ENCODE measurements at places on chromosomes 6 and 20. TPM values are rescaled to one million over a fixed set of nuclear protein-coding genes. Genes with fewer than 3 reads are reported as not detected.

BCAS4 gene
- 17.6 TPM for total RNA-seq

RNF182 gene
- total RNA-seq = 6.1 TPM

TREM1 gene
- not detected for total RNA-seq

PDE10A gene
- total RNA-seq = 1.6 TPM

HTR1B gene
- 0.31 TPM for total RNA-seq

GRCh38 chr20:33679758-33680485 lies 5.7 kb upstream of the NECAB3 start:
- peak; percentile 40 for DNase-seq

- DNase-seq = no peak
Observed at GRCh38 chr6:129451187-129451586, 258.8 kb downstream of the ARHGAP18 start.

- peak; percentile 69 for DNase-seq
Observed at GRCh38 chr20:2397595-2398145, 17.0 kb downstream of the TGM6 start.

DNA sequence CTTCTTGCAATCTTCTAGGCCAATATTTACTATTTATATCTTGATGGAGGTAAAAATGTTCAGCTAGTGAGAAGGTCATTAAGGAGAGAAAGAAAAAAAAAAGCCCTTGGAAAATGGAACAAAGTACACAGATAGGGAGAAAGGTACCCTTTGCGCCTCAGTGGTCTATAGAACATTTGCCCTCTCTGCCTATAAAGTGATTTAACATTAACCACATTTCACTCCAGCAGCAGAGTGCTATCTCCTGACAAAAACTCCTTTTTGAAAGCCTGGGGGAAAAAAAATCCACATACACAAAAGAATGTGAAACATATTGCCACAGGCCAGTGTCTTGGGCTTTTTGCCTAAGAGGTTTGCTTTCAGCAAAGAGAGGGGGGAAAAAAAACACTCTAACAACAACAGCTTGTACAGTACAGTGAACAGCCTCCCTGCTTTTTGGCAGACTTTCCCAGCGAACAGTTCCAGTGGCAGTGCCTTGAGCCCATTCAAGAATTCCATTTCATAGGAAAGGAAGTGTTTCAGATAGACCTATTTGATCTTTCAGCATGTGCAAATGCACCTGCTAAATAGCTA lies 695 bp downstream of the ARHGAP18 start:
- no peak for DNase-seq

DNA sequence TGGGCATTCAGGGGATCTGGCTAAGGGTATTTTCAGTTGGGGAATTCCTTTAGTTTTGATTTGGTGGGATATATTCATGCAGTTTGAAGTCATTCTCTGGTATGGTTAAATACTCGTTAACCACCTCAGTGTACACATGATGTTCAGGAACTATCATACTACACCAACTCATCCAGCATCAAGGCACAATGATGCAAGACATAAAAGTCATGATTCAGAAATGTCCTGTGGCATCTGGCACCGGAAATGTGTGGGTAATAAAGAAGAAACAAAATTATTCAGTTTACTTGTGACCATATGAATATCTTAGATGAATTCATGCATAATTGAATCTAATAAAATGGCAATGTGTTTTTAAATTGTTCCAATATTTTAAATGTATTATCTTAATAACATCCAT lies 129.0 kb upstream of the BMP5 start:
- DNase-seq = no peak

GRCh38 chr6:154509421-154510143 lies 903 bp downstream of the CNKSR3 start:
- peak; percentile 71 for DNase-seq

DNA sequence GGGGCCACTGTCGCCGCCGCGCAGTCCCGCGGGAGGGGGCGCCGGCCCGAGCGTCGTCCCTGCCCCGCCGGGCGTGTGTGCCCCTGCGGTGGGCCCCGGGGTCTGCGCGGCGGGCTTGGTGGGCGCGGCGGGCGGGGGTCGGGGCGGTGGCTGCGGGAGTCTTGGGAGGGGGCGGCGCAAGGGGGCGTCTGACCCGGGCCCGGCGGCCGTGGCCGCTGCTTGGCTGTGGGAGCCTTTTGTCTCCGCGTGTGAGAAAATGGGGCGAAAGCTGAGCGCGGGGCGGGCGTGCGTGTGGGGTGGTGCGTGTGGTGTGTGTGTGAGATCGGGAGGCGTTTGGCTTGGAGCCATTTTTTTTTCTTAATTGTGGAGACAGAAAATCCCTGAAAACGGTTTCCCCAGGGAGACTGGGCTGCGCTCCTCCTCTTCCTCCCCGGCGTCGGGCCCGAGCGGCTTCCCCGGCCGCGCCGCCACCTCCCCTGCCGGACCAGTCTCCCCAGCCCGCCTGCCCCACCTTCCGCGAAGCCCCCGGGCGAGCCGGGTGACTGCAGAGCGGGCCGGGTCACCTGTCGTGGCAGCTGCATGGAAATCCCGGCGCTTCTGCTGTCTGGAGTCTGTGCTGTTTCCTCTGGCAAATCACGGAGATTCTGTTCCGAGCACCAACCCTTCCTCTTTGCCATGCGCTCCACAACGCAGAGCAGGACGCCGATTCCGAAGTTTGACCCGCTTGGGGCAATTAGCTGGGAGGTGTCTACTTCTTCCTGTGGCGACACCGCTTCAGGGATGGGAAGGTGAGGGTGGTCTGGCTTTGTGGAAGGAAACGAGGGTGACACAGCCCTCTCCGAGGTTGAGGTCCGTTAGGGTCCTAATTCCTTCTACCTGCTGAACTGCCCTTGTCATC lies 64.4 kb downstream of the GTF2H5 start:
- peak; percentile 84 for DNase-seq

Data from H7 (cell line).